Effector memory CD4-positive, alpha-beta T cell (primary cell): ENCODE measurements at places on chromosomes 1 and 21.
A peak's percentile ranks its signal among the peaks of the same experiment; 100 is the strongest.

DNA sequence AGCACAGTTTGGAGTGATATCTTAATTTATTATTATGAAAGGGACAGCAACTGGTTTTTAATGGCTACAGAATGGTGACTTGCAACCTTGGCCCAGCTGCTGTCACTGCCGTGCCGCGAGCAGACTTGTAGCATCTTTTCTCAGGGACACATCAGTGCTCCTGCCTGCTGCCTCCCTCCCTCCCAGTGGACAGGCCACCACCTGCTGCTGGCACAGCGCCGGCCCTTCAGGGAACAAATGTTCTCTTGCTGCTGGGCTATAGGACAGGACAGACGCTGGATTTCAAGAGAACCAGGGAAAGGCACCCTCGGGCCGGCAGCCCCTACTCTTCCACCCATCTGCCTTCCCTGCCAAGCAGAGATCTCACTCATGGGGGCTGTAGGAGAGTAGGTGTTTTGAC lies 413.8 kb upstream of the NFIA start:
- H3K27me3 ChIP-seq: no peaks in the 10 kb centered on the region
- H3K4me1 ChIP-seq: no peaks in the 10 kb centered on the region
- no peak for DNase-seq
- H3K4me3 ChIP-seq: no peak overlapping the region

DNA sequence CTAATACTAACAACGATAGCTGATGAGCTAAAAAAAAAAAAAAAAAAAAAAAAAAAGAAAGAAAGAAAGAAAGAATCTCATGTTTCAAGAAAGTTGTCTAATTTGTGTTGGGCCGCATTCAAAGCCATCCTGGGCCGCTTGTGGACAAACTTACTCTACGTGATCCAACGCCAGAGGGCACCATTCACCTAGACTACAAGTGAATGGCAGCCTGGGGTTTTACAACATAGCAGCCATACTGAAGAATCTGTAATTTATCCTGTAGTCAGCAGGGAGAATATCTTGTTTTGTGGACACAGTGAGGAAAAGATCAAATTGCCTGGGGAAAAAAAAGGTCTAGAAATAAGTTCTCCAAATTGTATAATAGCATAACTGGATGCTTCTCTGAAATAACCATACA lies 47.0 kb downstream of the CYP2J2 start:
- no peaks in the 10 kb centered on the region for H3K27me3 ChIP-seq
- DNase-seq: no peak
- H3K27ac ChIP-seq: no peak overlapping the region

DNA sequence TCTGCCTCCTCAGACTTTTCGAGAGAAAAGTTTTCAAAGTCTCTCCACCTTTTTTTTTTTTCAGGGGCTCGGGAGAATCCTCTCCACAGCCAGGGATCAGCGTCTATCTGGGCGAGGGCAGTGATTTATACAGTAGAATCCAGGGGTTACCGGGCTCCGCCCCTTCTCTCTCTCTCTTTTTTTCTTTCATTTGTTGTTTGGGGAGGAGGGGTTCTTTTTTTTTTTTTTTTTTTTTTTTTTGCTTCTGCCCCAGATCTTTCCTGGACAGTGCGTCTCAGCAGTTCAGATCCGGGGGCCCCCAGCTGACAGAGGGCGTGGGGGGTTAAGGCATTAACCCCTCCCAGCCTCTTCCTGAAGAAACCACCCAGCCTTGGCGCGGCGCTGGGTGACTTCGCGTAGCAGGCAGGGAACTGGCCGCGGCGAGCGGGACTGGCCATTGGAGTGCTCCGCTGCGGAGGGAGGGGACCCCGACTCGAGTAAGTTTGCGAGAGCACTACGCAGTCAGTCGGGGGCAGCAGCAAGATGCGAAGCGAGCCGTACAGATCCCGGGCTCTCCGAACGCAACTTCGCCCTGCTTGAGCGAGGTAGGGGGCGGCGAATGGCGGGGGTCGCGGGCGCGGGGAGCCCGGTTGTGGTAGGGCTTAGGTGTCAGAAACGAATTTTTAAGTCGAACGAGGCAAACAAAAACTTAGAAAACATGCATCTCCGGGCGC lies at the start of gene S1PR1:
Gene S1PR1, plus strand, starts transcription at position 504 of the 713 bp plus-strand sequence. CDS start 1,966 bp downstream, outside the sequence.
- peaks cover 25% of the 10 kb centered on the region for H3K36me3 ChIP-seq
- H3K4me3 ChIP-seq: peak within 1 kb of the TSS; percentile 88
- H3K27me3 ChIP-seq: no peaks in the 10 kb centered on the region
- H3K4me1 ChIP-seq: peaks cover 34% of the 10 kb centered on the region
- DNase-seq: peak; percentile 69

- H3K27me3 ChIP-seq: no peaks in the 10 kb centered on the region
- H3K4me3 ChIP-seq: no peak overlapping the region
- H3K4me1 ChIP-seq: no peaks in the 10 kb centered on the region
- no peak for DNase-seq
Observed at GRCh38 chr1:160911441-160911840, 26.5 kb upstream of the ITLN1 start.

GRCh38 chr1:86704458-86704971 lies at the start of gene SH3GLB1:
Gene SH3GLB1 (plus strand): TSS chr1:86704576. CDS start chr1:86704900, 324 bp downstream.
- DNase-seq: peak; percentile 75
- no peaks in the 10 kb centered on the region for H3K27me3 ChIP-seq
- no peaks in the 10 kb centered on the region for H3K36me3 ChIP-seq
- H3K4me1 ChIP-seq: peaks cover 12% of the 10 kb centered on the region
- H3K4me3 ChIP-seq: peak within 1 kb of the TSS; percentile 83

DNA sequence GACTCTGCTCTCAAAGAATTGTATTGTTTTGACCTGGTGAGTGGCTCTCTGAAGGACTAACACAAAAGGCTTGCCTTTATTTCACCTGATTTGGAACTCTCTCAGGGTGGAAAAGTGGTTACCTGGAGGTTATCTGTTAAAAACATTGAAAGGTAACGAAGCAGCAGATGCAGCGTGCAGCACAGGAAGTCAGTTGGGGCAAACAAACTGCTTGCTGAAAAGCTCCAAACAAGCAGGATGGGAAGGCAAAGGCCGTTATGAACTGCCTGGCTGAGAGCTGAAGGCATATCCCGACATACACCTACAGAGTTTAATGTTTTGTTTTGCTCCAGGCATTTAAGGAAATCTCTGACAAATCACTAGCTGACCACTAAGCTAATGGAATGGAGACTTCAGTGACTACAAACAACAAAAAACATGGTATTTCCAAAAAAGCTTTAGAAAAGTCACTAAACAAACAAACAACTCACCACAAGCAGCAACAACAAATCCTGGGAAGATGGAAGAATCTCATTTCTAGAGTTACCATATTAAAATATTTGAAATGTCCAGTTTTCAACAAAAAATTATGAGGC lies 44.3 kb upstream of the BATF3 start:
- no peak for DNase-seq
- no peaks in the 10 kb centered on the region for H3K4me1 ChIP-seq
- H3K27me3 ChIP-seq: no peaks in the 10 kb centered on the region
- no peaks in the 10 kb centered on the region for H3K36me3 ChIP-seq

GRCh38 chr1:232244426-232244825 lies 385.5 kb downstream of the SIPA1L2 start:
- no peaks in the 10 kb centered on the region for H3K27me3 ChIP-seq
- no peak for DNase-seq
- H3K4me3 ChIP-seq: no peak overlapping the region
- H3K27ac ChIP-seq: no peak overlapping the region
- H3K4me1 ChIP-seq: no peaks in the 10 kb centered on the region

DNA sequence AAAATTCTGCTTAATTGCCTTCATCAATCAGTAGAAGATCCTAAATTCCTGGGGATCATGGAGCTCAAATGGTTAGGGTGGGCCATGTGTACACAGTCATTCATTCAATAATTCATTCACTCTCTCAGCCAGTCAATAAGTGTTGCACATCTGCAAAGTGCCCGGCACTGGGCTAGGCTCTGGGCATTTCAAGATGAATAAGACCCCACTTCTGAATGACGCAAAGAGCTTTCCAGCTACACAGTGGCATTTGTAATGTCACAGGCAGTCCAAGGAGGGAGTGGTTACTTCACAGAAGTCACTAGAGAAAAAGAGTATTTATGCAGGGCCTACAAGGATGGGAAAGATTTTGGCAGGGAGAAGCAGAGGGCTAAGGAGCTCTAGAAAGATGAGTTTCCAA lies 93.2 kb downstream of the KCNJ15 start:
- no peaks in the 10 kb centered on the region for H3K36me3 ChIP-seq
- no peaks in the 10 kb centered on the region for H3K4me1 ChIP-seq
- DNase-seq: no peak
- H3K27ac ChIP-seq: no peak overlapping the region

- no peak overlapping the region for H3K27ac ChIP-seq
- no peaks in the 10 kb centered on the region for H3K36me3 ChIP-seq
- no peak overlapping the region for H3K4me3 ChIP-seq
- DNase-seq: no peak
Observed at GRCh38 chr1:866095-866494, 57.6 kb upstream of the SAMD11 start.
